Stimulated activated CD8-positive, alpha-beta memory T cell treated with anti-CD3 and anti-CD28 coated beads, Interleukin-7, amount 100 ng/mL, for 1 hour (primary cell): ENCODE measurements at places on chromosomes 16 and 17.
A peak's percentile ranks its signal among the peaks of the same experiment; 100 is the strongest.

DNA sequence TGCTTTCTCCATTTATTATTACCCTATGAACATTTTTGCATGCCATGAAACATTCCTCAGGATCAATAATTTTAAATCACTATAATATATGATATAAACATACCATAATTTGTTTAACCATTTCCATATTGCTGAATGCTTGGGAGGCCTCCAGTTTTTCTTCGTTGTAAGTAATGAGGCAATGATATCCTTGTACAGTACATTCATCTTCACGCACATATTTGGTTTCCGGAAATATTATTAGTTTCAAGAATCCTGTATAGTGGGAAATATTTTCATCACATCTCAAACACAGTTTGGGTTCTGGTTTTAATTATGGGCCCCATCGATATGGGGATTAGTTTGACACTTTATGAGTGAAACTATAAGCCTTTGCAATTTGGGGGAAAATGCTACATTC is 135.4 kb downstream of the HS3ST3B1 start:
- no peak for DNase-seq

DNA sequence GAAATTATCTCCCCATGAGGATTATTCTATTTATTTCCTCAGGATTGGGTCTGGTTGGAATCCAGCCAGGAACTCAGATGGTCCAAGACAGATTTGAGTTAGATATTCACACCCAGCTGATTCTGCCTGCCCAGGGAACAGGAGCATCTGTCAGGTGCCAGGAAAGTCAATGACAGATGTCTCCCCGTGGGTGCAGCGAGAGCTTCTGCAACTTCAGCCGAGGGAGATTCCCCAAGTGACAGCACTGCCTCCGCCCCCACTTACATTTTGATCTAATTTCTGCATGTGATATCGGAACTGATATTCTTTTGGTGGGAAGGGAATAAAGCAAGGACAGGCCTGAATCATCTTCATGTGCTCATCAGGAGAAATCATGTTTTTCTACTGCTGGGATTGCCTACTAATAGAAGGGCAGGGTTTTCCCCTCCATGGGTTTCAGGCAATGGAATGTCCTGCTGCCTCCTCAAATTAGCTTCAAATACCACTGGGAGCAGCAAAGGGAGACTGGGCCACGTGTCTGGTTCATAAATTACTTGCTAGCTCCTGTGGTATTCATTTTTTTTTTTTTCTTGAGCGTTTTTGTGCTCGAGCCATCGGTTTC is 15.7 kb upstream of the DHX8 start:
- DNase-seq = no peak

GRCh38 chr17:56150649-56151048 is 2.6 kb upstream of the ANKFN1 start:
- no peak for DNase-seq

GRCh38 chr16:68083239-68083781 is 1.9 kb upstream of the NFATC3 start:
- no peak for DNase-seq

- no peak for DNase-seq
These were observed 140.0 kb downstream of the CHD9NB start for GRCh38 chr16:52912565-52913173.

DNA sequence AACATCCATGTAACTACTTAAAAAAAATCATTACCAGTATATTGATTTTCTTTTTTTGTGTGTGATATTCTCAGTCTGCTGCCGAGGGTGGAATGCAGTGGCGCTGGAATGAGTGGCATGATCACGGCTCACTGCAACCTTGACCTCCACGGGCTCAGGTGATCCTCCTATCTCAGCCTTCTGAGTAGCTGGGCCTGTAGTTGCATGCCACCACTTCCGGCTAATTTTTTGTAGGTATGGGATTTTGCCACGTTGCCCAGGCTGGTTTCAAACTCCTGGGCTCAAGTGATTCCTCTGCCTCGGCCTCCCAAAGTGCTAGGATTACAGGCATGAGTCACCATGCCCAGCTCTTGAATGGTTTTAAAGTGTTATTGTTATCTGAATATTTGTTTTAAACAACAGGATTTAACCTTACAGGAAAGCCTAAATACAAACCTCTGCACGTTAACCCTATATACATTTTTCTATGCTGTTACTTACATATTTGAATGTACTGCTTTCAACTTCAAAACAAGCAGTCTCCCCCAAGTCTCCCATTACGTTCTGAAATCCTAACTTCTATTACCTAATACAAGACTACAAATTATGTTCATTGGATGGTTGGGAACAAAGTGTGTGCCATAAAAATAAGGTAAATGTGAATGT is 61.7 kb downstream of the KPNA2 start:
- DNase-seq = no peak

GRCh38 chr17:78315355-78316114 is 44.3 kb downstream of the SOCS3 start:
- DNase-seq = no peak

DNA sequence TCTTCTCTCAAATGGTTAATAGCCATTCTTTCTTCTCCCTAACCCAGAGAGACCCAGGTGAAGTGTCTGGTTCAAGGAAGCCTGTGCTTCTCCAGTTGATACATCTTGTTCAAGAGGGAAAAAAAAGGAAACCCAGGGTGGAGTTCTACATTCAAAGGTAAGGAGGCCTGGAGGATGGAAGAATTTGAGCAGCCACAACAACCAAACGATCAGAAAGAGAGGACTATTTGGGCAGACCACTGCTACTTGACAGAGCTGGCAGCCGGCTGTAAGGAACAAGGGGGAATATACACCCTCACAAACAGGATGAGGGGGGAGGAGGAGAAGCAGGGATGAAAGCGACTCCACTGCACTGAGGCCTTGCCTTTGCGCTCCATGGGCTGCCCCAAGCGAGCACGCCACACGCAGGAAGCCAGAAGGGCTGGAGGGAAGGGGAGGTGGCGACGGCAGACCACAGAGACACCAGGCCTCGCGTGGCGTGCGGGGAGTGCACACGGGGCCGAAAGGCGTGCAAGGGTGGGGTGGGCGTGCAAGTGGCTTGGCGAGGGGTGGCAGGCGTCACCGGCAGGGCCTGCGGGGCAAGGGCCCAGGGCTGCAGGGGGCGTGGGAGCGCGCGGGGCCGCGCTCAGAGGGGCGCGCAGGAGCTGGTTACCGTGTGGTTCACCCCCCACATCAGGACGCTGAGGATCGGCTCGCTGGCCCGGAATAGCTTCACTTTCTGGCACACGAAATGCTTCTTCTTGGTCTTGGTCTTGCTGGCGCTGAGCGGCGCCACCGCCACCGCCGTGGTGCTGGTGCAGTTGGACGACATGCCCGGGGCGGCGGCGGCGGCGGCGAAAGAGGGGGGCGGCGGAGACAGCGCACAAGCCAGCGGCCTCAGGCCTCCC is 499 bp downstream of the PIP4K2B start:
- DNase-seq = peak; percentile 1

GRCh38 chr17:65131946-65132345 is 5.2 kb upstream of the RGS9 start:
- no peak for DNase-seq

DNA sequence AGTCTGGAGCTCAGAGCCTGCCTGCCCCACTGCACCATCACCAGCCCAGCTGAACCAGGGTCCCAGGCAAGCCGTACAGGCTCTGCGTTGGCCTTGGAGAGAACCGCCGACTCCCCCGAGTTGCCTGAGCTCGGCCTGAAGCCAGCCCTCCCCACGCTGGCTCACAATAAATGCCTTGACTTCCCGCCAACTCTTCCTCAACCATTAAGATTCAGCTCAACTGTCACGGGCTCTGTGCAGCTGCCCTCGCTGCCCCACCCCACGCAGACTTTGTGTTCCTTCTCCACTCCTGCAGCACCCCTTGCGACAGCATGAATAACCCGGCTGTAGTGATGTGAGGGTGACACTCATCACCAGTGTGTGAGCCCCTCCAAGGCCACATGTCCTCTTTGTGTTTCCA is 4.8 kb upstream of the QPRT start:
- DNase-seq = no peak

GRCh38 chr17:59490216-59490615 is 75.2 kb upstream of the DHX40 start:
- DNase-seq = no peak

- DNase-seq = no peak
These were observed 38.4 kb downstream of the BPTF start for GRCh38 chr17:67863624-67864247.

GRCh38 chr17:76146053-76146851 is 5.2 kb upstream of the FOXJ1 start:
- no peak for DNase-seq

DNA sequence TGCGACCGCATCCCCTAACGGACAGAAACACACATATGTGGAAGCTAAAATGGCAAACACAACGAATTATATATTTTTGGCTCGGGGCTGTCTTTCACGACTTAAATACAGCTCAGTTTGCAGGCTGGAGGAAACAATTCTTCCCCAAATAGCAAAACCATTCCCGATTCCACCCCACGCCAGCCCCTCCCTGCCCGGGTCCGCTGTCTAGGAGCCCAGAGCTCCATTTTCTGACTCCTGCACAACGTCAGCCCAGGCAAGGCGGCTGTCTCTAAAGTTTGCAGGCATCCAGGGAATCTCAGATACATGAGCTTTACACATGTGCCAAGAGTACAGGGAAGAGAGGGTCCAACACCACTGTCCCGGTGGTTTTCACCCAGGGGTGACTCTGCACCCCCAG is 110.5 kb downstream of the ADCY9 start:
- no peak for DNase-seq

- DNase-seq = no peak
These were observed 5.2 kb upstream of the SPHK1 start for GRCh38 chr17:76379275-76379641.

- DNase-seq = no peak
These were observed 1373.3 kb upstream of the GOT2 start for GRCh38 chr16:60107437-60107836.

GRCh38 chr17:62719586-62719985 is 88.5 kb downstream of the MARCHF10 start:
- no peak for DNase-seq

DNA sequence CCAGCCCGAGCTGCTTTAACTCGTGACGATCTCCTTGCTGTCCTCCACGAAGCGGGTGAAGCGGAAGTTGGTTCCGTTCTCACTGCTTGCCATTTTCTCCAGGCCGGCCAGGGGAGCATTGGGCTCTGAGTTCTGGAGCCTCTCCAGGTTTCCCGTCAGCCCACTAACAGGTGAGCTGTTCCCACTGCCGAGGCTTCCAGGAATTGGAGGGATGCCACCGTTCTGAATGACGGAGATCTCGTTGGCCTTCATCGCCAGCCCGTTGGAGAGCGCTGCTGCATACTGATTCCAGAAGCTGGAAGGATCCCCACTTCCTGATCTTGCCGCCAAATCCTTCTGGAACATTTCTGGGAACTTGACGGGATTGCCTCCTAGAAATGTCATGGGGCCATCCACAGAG is 14.0 kb downstream of the SALL1 start:
- no peak for DNase-seq

DNA sequence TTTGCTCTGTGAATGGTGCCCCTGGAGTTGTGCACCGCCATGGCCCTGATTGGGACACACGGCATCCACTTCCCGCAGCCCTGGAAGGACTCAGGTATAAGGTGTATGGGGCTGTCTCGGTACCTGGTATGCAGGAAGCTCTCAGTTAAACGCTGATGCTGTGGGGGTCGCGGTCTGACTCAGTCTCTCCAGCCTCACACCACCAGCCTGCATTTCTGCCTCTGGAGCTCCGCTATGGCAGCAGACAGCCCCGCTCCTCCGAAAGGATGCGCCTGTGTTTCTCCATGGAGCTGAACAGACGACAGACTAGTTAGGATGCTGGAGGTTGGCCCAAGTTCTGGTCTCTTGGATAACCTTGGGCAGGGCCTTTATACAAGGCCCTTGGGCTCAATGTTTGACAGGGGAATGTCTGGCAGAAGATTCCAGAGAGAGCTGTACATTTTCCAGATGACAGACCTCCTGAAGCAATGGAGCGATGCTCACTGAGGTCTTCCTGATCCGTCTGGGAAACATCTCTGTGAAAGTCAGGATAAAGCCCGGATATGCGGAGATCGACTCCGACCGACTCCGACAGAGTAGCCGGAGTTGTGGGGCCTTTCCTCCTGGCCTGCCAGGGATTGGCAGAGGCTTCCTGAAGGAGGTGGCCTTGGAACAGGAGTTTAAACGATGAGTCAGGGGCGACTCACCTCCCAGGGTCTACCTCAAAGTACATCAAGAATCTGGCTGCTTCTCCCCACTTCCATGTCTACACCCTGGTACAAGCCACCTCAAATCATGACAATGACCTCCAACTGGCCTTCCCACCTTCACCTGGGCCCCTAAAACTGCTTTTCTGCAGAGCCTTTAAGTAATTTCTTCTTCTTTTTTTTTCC is 21.9 kb upstream of the BCAR1 start:
- DNase-seq = no peak

- no peak for DNase-seq
These were observed 145.9 kb downstream of the CLEC16A start for GRCh38 chr16:11090232-11090631.

- DNase-seq = no peak
These were observed 1.2 kb downstream of the RPH3AL start for GRCh38 chr17:351449-351738.

DNA sequence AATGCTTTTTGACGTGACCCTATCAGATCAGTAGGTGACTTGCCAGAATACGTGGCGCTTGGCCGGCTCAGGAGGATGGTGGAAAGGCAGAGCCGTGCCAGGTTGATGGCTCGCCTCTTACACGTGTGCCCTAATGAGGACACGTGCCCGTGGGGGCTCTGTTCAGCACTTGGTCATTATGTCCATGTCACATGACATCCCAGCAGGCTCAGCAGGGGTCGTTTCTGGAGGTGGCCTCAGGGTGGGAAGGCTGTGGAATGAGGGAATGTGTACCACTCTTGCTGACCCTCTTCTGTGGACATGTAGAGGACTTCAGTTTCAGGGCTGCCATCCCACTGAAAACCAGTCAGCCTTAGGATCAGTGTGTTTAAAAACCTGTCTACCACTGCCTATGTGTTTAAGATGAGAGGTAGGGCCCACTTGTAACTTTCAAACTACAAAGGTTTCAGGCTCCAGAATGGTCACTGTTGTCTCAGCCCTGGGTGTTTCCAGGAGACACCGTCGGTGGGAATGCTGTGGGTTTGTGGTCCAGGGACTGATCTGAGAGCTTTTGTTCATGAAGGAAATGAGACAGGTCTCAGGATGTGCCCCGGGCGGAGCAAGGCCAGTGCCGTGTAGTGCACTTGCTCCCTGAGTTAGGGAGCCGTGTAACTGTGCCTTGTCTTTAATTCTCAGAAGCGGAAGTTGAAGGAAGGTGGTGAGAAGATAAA is 12.1 kb downstream of the UBN1 start:
- DNase-seq = no peak
